ENCODE measurements at places on chromosomes 1 and 21. TPM values are rescaled to one million over a fixed set of nuclear protein-coding genes. Genes with fewer than 3 reads are reported as not detected.

MAN1C1 gene
- polyA plus RNA-seq: 1.8 TPM

CHAF1B gene
- polyA plus RNA-seq: 10.4 TPM

- DNase-seq: peak; percentile 13
These were observed 170.2 kb downstream of the PLPP3 start for GRCh38 chr1:56409112-56409691.

- no peak for DNase-seq
These were observed 179.8 kb downstream of the ST6GALNAC3 start for GRCh38 chr1:76254104-76255030.

KPRP gene
- polyA plus RNA-seq: not detected

DNA sequence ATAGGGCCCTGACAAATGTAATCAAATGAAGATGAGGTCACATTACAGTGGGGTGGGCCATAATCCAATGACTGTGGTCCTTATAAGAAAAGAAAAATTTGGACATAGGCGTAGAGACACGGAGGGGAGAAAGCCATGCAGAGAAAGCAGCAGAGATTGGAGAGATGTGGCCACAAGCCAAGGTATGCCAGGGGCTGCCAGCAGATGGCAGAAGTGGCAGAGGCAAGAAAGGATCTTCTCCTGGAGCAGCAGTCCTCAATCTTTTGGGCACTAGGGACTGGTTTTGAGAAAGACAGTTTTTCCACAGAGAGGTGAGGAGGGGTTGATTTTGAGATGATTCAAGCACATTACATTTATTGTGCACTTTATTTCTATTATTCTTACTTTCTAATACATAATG lies 355.1 kb downstream of the NPHP4 start:
- no peak for DNase-seq

GRCh38 chr1:147243228-147243685 lies 773 bp downstream of the CHD1L start:
- DNase-seq: no peak

KRTAP6-1 gene
- not detected for polyA plus RNA-seq

Measured in psoas muscle (tissue), 8 donors.